ENCODE measurements at places on chromosomes 3 and 15.

DNA sequence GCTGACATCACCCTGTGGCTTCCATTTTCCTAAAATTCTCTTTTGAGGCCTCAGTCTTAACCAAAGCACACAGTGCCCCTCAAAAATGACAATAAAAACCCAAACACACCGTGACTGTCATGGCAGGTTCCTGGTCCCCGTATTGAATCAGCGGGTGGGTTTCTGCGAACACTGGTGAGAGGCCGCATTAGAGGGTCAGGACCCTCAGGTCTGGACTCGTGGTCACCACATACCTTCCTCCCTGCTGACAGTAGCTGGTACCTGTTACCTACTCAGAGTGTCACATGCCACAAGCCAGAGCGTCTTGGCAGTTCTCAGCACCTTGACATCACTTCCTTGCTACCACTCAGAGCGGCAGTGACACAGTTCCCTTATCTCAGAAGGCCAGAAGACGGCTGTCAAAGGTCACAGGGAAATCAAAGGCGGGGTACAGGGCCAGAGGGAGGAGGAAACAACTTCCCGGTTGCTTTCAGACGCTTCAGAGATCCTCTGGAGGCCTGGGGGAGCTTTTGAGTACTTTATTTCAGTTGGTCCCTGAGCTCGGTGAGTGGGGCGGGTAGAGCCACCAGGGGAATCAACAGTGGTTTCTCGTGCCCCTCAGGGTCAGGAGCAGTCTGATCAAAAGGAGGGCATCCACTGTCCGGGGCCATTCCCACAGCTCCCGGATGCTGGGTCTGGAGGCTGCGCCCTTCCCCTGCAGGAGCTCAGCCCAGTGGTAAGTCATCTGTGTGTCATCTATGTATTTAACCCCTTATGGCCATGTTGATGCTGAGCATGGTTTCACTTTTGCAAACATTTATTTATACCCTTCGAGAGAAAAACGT, at the start of the genes CCR5AS and CCRL2:
Gene CCR5AS, minus strand, starts transcription at position 279 of the 824 bp plus-strand sequence.
Gene CCRL2, plus strand, starts transcription at position 472 of the 824 bp plus-strand sequence. CDS start 821 bp downstream, outside the sequence.
- DNase-seq = no peak

DNA sequence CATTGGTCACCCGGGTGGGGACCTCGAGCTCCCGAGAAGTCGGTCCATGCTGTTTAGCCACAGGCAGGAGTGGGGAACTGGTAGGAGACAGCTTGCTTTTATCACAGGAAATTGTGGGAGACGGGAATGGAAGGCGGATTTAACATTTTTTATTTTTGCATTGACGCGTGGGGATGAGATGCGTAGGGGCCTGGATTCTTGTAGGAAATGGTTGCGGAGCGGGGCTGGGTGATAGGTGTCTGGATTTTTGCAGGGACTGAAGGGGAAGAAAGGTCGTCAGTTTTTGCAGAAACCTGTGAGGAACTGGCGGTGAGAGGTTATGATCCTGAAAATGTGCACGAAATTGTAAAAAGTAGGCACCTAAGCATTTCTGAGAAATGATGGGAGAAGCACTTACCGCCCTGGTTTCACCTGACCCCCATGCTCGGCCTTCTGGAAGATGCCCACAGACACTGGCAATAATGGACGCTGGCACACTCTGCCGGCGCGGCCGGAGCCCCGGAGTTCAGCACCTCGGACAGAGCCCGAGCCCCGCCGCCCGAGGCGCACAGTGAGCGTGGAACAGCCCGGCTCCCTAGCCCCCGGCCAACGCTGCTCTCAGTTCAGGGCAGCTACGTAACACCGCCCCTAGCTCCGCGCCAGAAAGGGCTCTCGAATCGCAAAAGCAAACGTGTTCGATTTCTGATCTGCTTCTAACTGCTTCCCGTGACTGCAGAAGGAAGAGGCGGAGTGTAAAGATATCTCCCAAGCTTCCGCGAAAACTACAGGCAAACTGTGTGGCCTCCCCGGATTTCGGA, 928 bp downstream of the ANKRD34C start:
- DNase-seq = peak; percentile 81

DNA sequence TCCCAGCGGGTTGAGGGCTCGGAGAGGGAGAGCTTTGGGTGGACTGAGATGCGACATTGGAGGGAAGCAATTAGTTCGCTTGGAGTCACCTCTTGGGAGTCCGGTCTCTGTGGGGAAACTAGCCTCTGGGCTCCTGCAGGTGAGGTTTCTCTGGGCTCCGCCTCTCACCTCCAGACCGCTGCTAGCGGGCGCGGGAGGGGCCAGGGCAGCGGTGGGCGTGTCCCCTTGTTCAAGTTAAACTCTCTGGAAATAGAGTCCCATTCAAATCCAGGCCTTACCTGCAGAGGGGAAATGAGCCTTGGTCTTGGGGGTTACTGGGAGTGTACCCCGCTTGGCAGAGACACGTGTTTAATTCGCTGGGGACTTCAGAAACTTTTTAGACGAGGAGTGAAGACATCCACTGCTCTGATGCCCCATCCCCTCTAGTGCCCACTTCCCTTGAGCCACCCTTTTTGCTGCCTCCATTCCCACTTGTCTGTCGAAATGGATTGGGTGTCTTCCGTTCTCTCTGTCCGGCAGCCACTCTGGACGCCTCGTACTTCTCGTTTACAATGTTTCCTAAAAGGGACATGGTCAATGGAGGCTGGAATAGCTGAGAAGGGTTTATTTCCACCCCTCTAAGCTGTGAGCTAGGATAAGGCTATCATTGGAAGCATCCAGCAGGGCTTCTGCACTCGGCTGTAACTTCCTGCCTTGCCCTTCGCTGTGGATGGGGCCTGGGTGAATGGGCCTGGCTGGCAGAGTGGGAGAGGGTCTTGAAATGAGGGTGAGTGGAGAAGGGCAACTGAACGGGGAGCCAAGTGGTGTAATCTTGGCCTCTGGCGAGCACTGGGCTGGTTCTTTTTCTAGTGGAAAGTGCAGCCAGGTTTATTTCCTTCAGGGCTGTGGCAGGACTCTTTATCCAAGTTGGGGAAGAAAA, 1.1 kb downstream of the MITF start:
- peak; percentile 83 for DNase-seq

DNA sequence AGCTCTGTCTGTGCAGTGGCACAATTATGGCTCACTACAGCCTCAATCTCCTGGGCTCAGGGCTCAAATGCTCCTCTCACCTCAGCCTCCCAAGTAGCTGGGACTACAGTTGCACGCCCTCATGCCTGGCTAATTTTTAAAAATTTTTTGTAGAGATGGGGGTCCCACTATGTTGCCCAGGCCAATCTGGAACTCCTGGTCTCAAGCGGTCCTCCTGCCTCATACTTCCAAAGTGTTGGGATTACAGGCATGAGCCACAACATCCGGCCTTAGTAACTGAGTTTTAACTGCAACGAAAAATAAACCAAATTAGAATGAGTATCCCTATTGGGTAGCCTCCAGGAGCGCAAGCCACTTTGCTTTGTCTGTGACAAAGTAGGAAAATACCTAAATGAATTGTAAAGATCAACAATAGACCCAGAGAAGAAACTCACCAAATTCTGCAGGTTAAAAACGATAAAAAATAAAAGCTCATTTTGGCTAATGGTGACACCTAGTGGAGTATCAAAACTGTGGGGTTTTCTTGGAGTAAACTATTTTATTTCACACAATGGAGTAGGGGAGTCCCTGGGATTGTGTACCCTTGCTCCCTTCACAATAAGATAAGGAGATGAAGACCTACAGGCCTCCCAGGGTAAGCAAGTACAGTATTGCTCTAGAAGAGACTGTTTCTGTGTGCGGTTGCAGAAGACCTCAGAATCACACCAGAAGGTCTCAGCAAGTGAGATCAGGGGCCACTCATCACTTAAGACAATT, 21.0 kb upstream of the CA12 start:
- no peak for DNase-seq

GRCh38 chr3:89699229-89699628, 591.8 kb downstream of the EPHA3 start:
- no peak for DNase-seq

DNA sequence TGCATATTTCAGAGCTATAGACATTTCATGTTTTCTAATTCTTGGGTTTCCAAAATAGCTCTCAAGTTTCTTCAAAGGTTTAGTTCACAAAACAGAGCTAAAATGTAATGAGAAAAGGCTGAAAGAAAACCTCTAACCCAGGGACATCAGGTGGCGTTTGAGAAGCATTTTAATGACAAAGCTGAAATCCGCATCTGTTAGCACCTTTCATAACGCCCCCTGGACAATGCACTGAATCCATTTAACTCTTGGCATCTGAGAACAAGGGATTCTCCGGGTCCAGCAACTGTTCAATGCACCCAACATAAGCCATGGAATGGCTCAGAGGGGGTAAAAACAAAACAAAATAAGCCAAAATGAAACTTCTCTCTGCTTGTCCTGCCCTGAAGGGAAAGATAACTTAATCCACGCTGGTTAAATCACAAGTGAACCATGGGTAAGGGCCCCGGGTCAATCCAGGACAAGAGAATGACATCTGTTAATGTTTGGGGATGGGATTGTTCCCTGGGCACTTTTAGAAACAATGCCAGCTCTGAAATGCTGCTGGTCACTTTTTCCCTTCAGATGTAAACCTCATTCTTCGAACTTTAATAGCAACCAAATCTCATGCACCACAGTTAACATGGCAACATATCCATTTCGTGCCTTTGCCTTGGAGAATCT, 466.2 kb upstream of the ADAMTS9 start:
- no peak for DNase-seq

DNA sequence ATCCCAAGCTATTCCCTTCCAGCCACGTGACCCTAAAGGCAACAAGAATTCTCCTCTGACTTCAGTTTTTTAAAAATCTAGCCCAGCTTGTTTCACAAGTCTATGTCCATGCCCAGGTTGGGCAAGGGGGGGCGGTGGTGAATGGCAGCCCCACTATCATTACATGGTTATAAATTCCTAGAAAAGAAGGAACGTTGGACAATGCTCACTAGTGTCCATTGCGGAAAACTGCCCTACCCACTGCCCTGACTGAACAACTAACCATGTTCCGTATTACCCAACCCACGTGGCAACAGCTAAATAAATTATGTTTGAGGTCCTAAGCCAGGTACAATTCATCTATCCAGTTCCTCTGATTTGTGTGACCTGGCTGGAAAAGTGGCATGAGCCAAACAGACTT, 8.7 kb upstream of the TAFA4 start:
- DNase-seq = no peak

- no peak for DNase-seq
Observed at GRCh38 chr15:68258692-68259091, 18.9 kb upstream of the FEM1B start.

GRCh38 chr3:40070816-40071215, 238.7 kb upstream of the EIF1B start:
- DNase-seq = no peak

- DNase-seq = peak; percentile 24
Observed at GRCh38 chr3:169404520-169404890, 259.0 kb downstream of the MECOM start.

DNA sequence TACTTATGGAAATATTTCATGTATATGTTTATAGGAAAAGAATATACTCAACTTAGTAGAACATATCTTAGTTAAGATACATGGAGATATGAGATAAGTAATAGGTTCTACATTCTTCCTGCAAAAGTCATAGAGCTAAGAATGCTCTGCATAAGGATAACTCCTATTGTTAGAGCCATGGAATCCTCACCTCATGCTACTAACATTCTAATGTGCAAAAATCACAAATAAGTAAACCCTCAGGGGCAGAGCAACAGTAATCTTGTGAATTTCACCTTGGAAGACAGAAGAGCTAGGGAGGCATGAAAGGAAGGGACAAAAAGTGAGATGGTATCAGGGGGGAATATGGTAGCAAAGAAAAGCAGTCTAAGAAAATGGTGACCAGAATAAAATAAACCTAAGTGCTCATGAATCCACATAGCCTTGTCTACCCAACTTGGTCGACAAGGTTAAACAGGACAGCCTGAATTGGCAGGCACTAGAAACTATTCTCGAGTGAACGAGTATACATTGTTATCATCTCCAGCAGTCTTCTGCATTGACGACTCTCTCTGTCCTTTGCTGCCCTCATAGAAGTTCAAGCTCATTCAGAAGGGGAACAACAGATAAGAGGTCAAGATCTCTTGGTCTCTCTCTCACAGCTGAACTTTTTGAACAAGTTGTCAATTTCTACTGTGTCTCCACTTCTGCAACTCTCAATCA, 52.8 kb downstream of the XRN1 start:
- no peak for DNase-seq

- no peak for DNase-seq
Observed at GRCh38 chr3:128276577-128277183, 123.4 kb downstream of the EEFSEC start.

GRCh38 chr3:125003369-125003853, 52.4 kb downstream of the HEG1 start:
- no peak for DNase-seq

DNA sequence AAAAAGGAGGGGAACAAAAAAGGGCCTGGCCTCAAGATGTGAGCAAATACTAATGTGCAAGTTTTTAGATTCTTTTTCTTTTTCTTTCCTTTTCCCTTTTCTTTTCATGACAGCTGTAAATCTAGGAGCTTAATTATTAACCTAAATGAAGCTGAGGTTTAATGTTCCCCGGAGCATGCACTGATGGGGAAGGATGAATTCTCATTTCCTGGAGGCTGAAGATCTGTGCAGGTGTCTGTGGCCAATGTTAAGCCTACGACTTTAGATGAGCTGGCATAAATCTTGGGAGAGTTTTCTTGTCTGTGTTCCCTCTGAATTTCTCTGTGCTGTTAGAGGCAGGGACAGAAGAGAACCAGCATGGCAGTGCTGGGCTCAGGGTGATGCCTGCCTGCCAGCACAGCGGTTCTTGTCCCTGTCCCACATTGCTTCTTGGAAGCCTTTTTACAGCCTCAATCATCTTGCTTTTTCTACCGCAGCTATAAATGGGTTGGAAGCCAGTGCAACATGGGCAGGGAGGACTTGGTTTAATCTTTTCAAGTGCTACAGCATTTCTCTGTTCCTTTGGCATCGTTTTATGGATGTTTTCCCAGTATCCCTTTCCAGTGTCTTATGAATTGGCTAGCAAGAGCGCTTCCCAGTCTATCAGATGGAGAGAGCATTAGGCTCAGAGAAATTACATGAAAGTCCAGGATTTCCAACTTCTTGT, 119.1 kb downstream of the ATG7 start:
- no peak for DNase-seq

DNA sequence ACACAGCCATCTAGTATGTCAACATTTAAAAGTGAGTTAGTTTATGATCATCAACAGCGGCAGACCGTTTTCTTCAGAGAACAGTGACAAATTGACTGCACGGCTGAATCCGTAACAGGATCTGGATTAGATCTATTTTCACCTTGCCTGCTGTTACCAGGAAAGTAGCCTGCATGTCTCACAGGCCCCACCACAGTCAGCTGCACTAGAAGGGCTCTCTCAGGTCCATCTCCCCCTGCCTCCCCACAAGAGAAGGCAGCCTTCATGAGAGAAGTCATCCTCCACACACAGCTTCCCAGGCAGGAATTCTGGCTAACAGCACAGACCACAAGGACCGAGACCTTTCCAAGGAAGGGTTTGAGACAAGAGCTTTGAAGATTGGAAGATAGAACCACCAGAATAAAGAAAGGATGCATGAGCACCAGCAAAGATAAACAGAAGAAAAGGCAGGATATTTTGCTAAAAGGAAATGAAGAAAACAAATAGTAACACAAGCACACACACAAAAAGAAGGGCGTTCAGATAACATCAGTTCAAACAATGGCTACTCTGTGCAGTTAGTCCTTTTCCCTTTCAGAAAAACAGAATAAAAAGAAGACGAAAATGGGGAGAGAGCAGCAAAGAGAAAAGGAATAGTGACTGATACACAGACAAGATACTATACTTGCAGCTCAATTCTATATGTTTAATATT, 127.5 kb downstream of the SNRK start:
- no peak for DNase-seq

- DNase-seq = no peak
Observed at GRCh38 chr3:147773116-147773630, 364.0 kb downstream of the ZIC1 start.
